T-helper 1 cell (primary cell): ENCODE measurements at places on chromosomes 7 and 10.

DNA sequence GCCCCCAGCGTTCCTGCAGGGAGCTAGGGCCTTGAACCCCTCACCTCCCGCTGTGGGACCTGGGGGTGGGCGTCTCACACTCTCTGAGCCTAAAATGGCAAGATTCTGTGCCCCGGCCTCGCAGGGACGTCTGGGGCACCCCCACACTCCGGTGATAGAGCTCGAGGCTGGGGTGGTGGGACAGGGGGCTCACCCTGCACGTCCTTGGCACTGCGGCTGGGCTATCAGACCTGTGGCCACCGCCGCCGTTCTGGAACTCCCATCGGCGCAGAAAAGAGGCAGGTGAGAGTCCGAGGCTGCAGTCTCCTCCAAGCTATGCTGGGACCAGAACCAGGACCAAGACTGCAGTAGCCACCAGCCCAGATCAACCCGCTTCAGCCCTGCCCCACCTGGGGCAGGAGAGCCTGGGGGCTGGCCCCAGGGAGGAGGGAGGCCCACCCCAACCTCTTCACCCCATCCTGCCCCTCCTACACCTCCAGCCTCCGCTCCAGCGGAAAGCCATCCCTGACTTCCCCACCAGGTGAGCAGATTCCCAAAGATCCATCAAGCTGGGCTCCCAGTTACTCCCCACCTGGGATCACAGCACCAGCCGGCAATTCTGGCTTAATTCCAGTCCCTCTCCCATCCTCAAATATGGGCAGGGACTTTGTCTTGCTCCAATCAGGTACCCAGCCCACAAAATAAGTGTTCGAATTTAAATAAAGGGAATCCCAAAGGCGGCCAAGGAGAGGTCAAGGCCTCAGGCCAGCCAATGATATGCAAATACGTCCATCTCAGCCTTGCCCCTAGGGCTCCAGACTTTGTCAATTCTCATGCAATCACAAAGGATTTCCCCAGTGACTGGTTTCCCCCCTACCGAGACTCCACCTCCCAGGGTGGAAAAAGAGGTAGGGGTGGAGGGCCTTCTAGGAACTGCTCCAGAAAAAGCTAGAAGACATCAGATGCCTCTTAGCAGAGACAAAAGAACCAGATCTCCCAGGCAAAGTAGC is 16.4 kb downstream of the TNRC18 start:
- no peak for DNase-seq

- DNase-seq = no peak
Observed at GRCh38 chr7:46321556-46322205, 400.6 kb upstream of the IGFBP3 start.

- DNase-seq = no peak
Observed at GRCh38 chr10:132408823-132409666, 12.0 kb downstream of the PWWP2B start.

DNA sequence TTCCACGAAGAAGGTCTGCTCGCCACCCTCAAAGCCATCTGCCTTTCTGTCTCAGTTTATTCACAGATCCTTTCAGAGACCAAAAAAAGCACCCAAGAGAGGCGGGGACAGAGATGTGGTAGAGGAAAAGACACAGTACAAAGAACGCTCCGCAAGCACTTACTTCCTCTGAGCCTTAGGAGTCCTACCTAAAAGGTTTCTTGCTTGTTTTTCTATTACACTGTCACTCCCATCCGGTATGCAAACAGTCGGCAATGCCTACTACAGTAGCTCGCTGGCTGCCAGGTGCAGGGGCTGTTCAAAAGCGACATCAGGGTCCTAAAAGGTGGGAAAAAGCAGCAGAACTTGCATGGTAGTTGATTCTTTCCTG is 816 bp downstream of the TECPR1 start:
- no peak for DNase-seq

DNA sequence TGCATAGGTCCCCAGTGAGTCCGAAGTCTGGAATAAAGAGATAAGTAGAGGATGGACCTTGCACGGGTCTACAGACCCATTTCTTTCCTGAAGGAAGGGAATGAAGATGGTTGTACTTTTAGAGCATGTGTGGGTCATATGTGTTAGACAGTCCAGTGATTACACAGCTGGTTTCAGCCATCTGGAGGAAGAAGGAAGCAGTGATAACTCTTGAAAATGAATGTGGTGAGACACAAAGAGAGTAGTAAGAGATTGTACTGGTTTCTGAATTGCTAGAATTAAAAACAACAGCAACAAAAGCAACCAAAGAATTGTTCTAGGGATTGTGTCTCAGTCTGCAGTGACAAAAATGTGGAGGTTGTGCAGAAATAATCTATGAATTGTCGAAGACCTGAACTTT is 258.9 kb downstream of the SUGCT start:
- no peak for DNase-seq

DNA sequence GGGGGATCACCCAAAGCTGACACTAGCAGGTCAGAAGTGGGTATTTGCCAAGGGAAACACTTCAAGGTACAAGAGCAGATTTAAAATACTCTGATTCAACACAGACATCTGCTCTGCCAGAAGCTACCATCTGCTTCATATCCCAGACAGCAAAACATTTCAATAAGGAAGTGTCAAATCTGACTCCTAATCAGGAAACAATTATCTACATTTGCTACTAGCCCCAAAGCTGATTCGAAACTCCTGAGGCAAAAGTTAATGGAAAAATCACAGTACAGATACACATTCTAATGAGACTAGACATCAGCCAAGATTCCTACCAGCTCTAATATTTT is 48.9 kb downstream of the PARD3 start:
- DNase-seq = no peak

GRCh38 chr10:14173391-14173705 is 157.4 kb downstream of the FRMD4A start:
- DNase-seq = no peak

DNA sequence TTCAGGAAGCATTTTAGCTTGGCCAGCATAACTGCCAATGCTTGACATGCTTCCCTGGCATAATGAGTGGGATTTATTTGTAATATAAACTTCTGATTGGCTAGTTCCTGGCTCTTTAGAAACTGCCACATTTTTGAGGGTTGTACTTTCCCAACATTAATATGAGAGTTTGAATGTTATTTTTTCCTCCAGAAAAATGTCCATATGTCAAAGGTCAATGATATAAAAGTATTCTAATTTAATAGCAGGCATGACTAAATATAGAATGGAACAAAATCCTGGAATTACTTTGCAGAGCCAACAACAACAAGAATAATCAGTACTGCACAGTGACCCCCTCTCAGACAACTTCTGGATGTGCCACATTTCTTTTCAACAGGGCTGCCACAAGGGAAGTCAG is 352.6 kb downstream of the PRPF18 start:
- DNase-seq = no peak

DNA sequence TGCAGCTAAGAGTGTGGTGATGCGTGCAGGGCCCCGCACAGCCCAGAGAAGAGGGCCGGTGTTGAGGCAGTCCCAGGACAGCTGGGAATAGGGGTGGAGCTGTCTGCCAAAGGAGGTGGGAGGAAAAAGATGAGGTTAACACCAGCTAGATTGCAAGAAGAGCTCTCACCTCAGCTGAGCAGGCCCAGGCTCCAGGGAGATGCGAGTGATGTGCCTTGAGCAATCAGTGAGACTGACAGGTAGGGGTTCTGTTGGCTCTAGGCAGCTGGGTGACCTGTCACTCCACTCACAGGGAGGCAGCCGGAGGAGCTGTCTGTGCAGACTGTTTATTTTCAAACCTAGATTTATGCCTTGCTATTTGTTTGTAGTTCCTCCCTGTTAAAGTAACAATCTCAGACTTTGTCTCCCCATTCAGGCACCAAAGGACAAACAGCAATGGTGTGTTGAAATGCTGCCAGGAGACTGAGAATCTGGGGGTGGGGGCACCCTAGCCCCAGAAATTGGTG is 205.1 kb upstream of the CXCL12 start:
- no peak for DNase-seq

DNA sequence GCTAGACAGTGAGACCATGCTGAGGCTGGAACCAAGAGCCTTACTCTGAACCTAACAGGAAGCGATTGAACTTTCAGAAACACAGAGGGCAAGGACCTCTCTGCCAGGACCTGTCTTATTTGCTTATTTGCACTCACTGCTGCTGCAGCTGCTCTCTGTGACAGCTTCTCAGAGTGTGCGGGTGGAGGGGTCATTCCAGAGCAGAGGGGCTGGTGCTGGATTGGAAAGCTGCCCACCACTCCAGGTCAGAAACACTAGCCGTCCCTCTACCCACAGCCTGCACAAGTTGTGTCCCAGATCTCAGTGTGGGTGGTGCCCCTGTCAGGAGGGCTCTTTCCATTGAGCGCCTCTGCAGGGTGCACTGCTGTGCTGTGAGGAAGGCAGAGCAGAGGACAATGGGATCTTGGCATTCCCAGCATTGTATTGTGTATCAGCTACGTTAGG is 126.2 kb downstream of the CCNY start:
- no peak for DNase-seq

GRCh38 chr7:130345725-130346124 is 1.1 kb downstream of the CPA5 start:
- DNase-seq = no peak

- no peak for DNase-seq
Observed at GRCh38 chr7:50275430-50275829, 29.1 kb upstream of the IKZF1 start.

- no peak for DNase-seq
Observed at GRCh38 chr10:50527442-50528043, 96.2 kb downstream of the SGMS1 start.

GRCh38 chr7:107996072-107996882 is 6.7 kb downstream of the LAMB1 start:
- no peak for DNase-seq

DNA sequence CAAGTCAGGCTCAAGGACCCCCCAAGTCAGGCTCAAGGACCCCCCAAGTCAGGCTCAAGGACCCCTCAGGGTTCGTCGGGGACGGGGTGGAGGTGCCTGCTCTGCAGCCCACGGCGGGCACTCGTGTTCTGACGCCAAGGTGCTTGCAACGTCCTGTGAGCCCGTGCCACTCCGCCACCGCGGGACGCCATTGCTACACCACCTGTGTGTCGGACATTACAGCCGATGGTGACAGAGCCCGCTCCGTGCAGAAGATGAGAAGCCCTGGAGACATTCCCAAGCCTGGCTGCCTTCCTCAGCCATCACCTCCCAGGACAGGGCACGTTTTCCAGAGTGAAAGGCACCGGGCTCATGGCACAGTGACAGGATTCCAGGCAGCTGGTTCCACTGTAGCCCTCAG is 97.7 kb upstream of the DNAAF5 start:
- DNase-seq = no peak

DNA sequence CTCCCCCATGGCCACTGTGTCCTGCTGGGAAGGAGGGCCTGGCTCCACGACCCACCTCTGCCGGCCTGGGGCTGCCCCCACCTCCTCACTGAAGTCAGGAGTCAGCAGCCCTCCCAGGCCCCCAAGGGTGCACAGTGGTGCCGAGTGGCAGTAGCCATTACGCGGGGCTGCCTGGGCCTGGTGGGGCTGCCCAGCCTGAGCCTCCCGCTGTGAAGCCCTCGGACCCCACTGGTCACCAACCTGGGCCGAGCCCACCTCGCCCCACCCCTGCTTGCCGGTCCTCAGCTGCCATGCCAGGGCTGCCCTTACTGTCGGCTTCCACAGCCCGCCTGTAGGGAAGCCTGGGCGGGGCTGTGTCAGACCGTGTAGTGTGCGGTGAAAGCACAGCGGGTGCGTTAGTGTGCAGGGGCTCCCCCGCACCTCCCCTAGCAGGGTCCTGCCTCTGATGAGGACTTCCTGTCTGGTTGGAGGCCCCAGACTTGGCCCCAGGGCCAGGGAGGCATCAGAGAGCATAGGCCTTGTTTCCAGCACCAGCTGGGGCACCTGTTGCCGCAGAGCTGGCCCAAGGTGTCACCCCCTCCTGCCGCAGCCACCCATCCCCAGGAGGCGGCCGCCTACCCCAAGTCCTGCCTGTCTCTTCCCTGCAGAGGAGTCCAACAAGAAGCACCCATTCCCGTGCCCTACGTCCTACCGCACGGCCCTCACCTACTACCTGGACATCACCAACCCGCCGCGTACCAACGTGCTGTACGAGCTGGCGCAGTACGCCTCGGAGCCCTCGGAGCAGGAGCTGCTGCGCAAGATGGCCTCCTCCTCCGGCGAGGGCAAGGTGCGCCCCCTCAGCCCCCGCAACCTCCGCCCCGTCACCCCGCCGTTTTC is 10.0 kb downstream of the TMEM120A start:
- DNase-seq = no peak

- DNase-seq = no peak
Observed at GRCh38 chr7:156993925-156994235, 16.6 kb downstream of the MNX1 start.

DNA sequence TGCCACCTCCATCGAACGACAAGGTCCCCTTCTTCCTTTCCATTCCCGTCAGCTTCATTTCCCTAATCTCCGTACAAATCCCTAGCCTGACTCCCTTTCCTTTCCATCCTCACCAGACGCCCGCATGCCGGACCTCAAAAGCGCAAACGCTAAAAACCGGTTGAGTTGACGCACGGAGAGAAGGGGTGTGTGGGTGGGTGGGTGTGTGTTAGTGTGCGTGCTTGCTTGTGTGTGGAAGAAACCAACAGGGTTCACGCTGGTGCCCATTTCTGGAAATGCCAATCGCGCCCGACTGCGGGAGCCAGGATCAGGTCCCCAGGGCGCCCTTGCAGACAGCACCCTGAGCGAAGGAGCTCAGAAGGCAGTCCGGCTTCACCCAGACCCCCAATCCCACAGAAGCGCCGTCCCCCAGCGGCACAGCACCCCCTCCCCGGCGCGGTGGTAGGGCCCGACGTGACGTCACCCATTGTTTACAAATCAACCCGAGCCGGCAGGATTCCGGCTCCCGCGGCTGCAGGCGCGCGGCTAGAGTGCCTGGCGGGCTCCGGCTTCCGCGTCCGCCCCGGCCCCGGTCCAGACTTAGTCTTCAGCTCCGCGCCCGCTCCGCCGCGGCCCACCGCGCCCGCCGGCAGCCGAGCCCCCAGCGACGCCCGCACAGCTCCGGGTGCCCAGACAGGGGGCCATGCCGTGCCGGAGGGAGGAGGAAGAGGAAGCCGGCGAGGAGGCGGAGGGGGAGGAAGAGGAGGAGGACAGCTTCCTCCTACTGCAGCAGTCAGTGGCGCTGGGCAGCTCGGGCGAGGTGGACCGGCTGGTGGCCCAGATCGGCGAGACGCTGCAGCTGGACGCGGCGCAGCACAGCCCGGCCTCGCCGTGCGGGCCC is at the start of gene FRAT1:
Gene FRAT1 (plus strand): TSS at position 500 of the 880 bp plus-strand sequence. CDS start 183 bp downstream, at position 683.
- DNase-seq = peak; percentile 87

GRCh38 chr10:117946525-117947070 is 100.1 kb downstream of the RAB11FIP2 start:
- no peak for DNase-seq

- DNase-seq = no peak
Observed at GRCh38 chr10:93469454-93469853, 12.7 kb downstream of the MYOF start.

GRCh38 chr10:89475125-89475524 is 60.3 kb downstream of the SLC16A12 start:
- no peak for DNase-seq

- DNase-seq = no peak
Observed at GRCh38 chr10:91613411-91614187, 19.3 kb downstream of the PPP1R3C start.

GRCh38 chr7:130996833-130997231 is 262.8 kb upstream of the KLF14 start:
- peak; percentile 51 for DNase-seq

DNA sequence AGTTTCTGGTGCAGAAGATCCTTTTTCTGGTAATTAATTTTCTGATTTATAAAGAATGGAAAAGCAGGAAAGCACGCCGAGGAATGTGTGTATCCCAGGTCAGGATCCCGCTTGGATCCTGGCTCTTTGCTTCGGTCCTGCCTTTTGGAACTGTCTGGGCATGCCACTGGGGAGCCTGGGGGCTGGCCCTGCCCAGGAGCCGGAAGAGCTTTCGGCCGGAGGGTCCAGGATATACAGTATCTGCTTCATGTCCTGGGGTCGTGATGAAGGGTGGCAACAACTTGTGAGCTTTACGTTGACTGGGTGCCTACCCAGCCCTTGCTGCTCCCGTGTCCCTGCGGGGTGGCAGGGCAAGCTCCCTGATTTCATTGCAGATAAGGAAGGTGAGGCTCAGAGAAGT is 2.4 kb downstream of the SH2D4B start:
- no peak for DNase-seq
